ENCODE measurements at places on chromosomes 11 and 22. TPM values are rescaled to one million over a fixed set of nuclear protein-coding genes. Genes with fewer than 3 reads are reported as not detected.
A peak's percentile ranks its signal among the peaks of the same experiment; 100 is the strongest.

The CSRP3 gene
- total RNA-seq = 0.22 TPM

The ROBO4 gene
- total RNA-seq = 7.7 TPM

- DNase-seq = no peak
Observed at GRCh38 chr11:125075900-125076317, 12.8 kb downstream of the SLC37A2 start.

- DNase-seq = no peak
Observed at GRCh38 chr11:87754685-87755084, 420.6 kb downstream of the RAB38 start.

The SLC22A8 gene
- total RNA-seq = not detected

- no peak for DNase-seq
Observed at GRCh38 chr11:75939992-75940391, 125.0 kb downstream of the UVRAG start.

DNA sequence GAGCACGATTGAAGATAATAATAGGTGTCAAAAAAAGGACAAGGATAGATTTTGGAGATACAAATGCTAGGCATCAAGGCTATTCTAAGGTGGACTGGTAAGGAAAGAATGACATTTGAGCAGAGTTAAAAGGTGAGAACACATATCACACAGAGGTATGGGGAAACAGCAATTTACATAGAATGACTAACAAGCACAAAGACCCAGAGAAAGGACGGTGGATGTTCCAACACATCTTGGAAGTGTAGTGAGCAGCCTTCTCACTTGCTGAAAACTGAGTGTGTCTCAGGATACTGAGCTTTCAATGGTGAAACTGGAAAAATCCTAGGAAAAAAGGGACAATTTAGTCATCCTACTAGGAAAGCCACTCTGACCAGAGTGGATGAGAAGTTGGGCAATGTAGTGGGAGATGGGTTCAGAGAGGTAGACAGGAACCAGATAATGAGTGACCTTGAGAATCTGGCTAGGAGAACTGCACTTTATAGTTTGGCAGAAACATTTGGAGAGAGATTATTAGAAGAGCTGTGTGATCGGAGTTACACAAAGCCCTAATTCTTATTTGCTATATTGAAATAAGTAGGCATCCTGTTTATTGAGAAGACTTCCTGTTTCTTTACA is 706.0 kb downstream of the KCNA4 start:
- no peak for DNase-seq

DNA sequence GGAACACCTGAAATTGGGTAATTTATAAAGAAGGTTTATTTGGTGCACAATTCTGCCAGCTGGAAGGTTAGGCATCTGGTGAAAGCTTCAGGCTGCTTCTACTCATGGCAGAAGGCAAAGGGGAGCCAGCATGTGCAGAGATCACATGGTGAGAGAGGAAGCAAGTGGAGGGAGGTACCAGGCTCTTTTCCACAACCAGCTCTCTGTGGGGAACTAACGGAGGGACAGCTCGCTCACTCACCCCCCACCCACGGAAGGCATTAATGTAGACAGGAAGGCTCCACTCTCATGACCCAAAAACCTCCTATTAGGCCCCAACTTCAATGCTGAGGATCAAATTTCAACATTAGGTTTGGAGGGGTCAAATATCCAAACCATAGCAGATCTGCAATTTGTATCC is 75.6 kb upstream of the ARHGAP32 start:
- no peak for DNase-seq

DNA sequence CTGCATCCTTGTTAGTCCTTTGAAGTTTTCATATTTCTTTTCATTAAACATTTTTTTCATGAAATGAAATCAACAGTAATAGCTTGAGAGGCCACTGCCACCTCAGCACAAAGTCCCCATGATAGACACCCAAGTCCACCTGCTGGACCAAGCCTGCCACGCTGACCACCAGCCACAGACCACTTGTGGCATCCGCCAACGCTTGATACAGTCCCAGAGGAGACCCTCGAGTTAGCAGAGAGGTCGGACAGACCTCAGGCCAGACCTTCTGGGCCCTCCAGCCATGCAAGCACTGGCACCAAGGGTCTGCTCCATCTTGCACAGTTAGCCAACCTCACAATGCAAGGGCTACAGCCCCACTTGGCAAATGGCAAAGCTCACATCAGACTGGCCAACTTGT is 91.8 kb upstream of the RTL6 start:
- DNase-seq = no peak

DNA sequence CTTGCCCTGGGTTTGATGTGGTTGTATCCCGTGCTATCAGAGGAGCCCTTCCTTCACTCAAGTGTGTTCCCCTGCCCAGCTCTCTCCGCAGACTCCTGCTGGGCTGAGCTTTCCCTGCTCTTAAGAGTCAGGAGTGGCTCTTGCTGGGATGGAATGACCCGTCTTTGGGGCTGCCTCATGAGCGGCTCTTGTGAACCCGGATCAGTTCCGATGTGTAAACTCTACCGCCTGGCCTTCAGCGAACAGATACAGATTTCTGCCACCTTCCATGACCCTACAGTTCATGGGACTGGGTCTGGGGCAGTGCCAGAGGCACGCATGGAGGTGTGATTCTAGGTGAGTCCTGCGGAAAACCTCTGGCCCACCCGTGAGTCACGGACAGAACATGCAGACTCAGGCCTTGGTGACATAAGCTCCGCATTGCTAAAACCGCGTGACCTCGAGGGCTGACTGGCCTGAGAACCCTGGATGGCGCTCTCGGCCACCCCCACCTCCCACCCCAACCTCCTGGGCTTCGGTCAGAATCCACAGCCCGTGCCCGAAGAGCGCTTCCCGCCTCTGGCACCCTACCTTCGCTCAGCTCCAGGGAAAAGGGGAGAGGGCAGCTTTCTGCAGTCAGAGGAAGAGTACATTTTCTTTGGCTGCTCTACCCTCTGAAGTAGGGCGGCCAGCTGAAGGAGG is 1.3 kb upstream of the ZBTB16 start:
- peak; percentile 82 for DNase-seq

GRCh38 chr11:100739666-100740065 is 52.6 kb downstream of the ARHGAP42 start:
- no peak for DNase-seq

The APOL4 gene
- total RNA-seq = not detected

DNA sequence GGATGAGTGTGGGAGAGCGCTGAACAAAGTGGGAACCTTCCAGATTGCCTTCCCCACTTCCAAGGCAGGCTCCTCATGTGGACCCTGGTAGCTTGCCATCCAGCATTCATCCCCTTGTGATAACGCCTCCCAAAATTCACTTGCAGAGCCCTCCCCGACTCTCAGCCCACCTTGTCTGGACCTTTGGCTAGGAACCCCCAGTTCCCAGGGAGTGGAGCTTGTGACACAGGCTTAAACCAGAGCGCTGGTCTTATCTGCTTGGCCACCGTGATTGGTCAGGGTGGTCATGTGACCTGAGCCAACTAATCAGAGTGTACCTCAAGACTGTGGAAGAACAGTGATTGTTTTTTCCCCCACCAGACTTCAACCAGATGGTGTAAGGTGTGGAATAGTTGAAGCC is 9.6 kb upstream of the SLC35C1 start:
- no peak for DNase-seq

GRCh38 chr11:61140416-61140815 is 20.8 kb downstream of the VPS37C start:
- peak; percentile 22 for DNase-seq

- DNase-seq = no peak
Observed at GRCh38 chr11:111416231-111416960, 37.3 kb upstream of the POU2AF1 start.

DNA sequence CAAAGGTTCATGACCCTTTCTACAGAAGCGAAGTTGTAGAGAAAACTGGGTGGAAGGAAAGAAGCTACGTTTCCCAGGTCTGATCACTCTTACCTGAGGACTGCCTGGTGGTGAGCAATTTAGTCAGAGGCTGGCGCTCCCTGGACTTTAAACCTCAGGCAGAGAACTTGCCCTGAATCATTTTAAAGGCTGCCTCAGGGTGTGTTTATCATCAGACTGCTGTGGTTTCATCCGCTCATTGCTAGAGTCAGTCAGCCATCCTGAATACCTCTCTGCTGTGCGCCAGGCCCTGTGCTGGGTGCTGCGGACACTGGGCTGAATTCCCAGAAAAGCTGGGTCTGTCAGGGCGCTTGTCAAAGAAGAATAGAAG is 2.7 kb downstream of the DTX4 start:
- DNase-seq = no peak

DNA sequence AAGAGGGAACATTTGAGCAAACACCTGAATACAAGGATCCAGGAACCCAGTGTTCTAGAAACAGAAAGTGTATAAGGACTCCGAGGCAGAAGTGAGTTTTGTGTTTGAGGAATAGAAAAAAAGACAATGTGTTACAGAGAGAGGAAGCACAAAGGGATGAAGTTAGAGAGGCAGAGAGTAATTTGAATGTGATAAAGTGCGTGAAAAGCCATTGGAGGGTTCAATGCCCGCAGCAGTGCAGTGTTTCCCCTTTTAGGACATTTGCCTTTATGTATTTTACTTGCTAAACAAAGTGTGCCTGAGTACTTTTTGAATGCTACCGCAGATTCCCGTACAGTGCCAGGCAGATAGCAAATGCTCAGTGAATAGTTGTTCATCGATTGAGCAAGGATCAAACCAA is 508.5 kb downstream of the RAB38 start:
- no peak for DNase-seq
